ENCODE measurements at places on chromosomes 6 and 20. TPM values are rescaled to one million over a fixed set of nuclear protein-coding genes. Genes with fewer than 3 reads are reported as not detected.

The IYD gene
- not detected for total RNA-seq

The BTBD3 gene
- total RNA-seq = 30.7 TPM

DNA sequence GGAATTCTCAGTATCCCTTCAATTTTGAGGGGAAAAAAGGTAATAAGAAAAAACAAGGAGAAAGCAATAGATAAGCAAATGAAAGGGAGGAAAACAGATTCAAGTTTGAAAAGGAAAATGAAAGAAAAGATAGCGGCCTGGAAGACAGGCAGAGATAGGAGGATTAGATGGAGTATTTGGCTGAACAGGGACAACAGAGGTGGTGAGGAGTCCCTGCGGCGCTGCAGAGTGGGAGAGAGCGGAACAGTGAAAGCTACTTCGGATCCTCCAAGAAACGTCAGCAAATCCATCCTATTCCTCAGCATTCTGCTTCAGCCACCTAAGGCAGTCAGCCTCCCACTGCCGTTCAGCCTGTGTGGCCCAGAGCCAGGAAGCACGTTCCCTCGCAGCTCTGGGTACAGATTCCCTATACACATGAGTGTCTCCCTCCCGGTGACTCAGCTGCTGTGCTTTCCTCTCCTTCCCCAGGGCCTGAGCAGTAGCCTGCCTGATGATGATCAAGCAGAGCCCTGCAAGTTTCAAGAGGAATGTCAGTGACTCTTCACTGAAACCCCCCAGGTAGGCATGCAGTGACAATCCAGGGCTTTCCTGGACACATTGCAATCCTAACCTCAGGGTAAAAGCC is 43.4 kb upstream of the CDYL start:
- DNase-seq = peak; percentile 94

DNA sequence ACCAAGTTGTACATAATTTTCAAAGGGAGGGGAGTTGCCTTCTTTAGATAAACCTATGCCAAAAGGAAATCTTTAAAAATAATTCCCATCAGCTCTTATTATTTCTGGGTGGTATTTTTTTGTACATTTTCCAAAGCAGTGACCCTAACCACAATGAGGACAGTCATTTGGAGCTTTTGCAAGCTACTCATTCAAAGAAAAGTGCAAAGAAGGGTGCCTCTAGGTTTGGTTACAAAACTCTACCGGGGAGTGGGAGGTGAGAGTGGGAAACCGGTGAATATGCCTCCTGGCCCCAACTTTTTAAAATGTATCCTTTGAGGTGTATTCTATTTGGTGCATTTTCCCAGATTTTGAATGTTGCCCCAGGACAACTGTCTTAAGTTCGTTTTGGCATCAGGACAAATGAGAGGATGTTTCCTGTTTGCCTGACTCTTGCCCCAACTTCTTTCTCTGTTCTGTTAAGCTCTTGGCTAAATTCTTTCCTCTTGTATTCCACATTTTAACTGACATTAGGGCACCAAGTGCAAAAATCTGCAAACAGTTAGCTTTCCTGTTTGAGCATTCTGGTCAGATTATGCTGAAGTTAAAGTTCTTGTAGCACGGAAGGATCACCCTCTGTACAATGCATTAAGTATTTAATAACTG is 78.9 kb downstream of the SLX4IP start:
- DNase-seq = peak; percentile 24

- no peak for DNase-seq
These were observed 91.1 kb downstream of the ASXL1 start for GRCh38 chr20:32449057-32449889.

GRCh38 chr6:99099243-99099642 is 151.5 kb upstream of the FBXL4 start:
- DNase-seq = no peak

All from astrocyte (in vitro differentiated cells and primary cell).